ENCODE measurements at places on chromosomes 12 and 14.

DNA sequence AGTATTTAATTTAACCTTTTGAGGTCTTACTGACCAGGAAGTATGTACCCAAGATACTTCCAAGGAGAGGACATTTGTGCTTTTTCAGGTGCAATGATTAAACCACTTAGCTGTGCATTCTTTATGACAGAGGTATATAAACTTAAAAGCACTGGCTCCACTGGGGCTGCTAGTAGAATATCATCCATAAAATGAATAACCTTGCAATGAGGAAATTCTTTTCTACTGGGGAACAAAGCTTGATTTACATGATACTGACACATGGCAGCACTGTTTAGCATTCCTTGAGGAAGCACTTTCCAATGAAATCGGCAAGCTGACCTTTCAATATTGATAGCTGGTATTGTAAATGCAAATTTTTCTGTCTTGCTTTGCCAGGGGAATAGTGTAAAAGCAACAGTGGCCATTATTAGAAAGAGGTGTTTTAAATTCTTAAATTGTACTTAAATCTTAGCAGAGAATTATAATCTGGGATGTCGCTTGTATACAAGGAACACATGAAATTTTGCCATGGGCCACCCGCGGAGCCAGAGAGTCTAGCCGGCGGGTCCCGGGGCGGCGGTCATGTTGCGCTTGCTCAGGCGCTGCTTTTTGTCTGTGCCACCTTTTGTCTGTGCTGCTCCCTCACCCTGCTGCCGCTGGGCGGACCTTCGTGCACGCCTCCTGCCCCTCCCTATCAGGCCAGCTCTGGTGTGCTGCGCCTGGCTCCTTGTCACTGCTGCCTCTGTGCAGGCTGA is 20.9 kb upstream of the BLTP3B start:
- peak; percentile 87 for DNase-seq

GRCh38 chr14:96999654-97000155 is 202.5 kb downstream of the VRK1 start:
- no peak for DNase-seq

DNA sequence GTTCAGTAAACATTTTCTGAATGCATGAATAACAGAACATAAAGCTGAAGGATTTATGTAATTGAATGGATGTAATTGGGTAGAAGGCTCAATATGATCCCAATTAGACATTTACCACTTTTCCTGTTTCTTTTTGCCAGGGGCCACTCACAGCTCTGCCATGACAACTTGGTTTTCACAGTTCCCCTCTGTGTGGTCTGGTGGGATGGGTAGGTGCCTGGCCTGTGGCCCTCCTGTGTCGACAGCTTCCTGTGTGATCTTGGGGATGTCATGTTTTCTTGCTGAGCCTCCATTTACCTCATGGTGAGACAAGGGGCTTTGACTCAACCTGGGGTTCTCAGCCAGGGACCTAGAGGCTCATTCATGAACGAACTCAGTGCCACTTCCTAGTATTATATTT is 12.6 kb upstream of the SERPINA10 start:
- no peak for DNase-seq

DNA sequence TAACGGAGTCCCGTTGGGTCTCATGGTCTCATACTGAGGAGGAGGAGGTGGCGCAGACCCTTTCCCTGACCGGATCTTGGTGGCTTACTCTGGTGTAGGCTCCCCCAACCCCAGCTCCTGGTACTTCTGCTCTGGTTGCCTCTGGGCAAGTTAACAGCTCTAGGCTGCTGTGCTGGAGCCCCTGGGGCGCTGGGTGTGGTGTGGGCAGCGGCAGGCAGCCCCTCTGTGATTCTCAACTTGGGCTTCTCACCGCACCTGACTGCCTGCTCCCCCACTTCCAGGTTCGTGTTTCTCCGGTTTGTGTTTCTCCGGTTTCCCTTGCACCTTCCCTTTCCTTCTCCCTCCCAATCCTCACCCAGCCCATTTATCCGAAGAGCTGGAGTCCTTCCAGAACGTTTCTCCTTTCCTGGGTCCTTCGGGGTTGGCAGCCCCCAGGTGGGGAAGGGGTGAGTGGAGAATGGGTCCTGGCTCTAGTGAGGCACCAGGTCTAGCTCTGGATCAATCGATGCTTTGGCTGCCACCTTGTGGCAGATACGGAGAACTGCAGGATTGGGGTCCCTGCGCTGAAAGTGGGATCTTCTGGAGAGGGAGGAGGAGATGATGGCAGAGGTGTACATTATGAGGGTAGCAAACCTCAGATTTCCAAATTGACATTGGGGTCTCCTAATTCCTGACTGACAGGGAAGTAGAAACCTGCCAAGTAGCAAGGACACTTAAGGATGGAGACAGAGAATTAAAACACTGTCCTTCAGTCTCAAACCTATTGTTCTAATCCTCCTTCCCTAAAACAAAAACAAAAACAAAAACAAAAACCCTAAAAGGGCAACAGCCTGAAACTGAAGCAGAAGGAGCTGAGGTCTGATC is 8.3 kb downstream of the CISTR start:
- no peak for DNase-seq

DNA sequence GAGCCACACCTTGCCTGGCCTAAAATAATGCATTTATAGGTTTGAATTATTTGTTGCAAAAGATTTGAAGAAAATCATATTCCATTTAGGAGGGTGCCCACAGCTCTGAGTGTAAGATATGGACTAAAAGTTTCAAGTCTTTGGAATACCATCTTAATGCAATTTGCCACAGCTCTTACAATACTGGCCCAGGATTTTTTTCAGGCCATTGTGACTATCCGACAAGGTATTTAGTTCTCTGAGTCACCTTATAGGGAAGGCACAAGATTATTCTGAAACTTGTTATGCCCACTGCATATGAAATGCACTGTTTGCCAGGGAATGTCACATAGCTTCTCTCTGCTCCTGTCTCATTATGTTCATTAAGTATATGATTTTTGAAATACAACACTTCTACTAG is 29.6 kb upstream of the SLC6A13 start:
- DNase-seq, result no peak

- no peak for DNase-seq
These were observed 14.4 kb upstream of the ERGIC2 start for GRCh38 chr12:29395356-29395755.

GRCh38 chr12:127779301-127780045 is 487.5 kb upstream of the TMEM132C start:
- no peak for DNase-seq

- no peak for DNase-seq
These were observed 32.6 kb upstream of the PLEKHG3 start for GRCh38 chr14:64671591-64671990.

DNA sequence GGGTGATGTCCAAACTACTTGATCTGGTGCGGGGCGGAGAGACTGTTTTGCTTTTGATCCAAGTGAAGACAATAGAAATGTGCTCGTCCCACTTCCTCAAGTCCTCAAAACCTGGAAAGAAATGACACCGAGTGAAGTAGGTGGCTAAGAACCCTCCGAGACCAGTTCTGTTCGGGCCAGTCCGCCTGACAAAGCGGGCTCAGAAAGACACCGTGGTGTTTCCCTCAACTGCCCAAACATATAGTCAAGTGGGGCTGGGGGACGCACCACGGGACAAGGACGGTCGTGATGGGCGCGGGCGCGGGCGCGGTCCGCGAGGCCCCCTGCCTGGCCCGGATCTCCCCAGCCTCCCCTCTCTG is 1.6 kb downstream of the PHLDA1 start:
- no peak for DNase-seq

DNA sequence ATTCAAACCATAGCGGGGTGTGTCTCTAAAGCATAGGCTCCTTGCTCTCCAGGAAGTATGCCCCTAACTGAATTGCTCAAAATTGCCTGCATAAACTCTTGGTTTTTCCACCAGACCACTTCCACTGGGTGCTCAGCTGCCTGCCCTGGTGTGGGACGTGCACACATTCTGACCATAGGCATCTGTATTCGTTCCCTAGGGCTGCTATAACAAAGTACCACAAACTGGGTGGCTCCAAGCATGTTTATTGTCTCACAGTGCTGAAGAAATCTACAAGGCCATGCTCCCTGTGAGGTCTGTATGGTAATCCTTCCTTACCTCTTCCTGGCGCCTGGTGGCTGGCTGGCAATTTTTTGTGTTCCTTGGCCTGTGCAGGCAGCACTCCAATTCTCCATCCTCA is 16.4 kb upstream of the GALNT6 start:
- no peak for DNase-seq
